ENCODE measurements at places on chromosomes 3 and 15.

GRCh38 chr3:45541326-45542321 is 52.9 kb upstream of the LIMD1 start:
- DNase-seq: no peak

GRCh38 chr3:10547413-10547812 is 42.0 kb upstream of the ATP2B2 start:
- no peak for DNase-seq

DNA sequence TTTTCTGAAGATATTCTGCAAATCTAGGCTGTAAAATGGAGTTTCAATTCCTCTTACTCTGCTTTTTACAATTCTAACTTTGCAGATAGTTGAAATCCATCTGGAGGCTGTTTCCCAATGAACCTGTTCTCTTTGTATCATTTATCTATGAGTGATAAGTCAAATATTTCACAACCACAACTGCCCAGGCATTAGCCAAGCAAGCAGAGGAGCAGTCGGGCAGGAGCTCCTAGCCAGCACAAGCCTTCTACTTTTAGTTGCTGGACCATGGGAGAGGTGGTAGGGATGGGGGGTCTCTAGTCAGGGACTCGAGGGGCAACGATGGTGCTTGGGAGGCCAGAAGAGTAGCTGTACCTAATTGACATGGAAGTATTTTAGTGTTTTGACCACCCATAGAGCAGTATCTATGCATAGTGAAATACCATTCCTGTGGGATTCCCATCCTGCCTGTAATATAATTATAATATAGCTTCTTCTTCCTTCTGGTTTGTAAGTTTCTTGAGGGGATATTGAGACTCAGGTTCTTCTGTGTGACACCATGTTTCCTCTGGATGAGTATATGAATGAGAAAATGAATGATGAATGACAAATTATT is 353.5 kb upstream of the IL12A start:
- DNase-seq: no peak

- no peak for DNase-seq
These were observed 262.6 kb upstream of the ZNF385D start for GRCh38 chr3:22013641-22014040.

DNA sequence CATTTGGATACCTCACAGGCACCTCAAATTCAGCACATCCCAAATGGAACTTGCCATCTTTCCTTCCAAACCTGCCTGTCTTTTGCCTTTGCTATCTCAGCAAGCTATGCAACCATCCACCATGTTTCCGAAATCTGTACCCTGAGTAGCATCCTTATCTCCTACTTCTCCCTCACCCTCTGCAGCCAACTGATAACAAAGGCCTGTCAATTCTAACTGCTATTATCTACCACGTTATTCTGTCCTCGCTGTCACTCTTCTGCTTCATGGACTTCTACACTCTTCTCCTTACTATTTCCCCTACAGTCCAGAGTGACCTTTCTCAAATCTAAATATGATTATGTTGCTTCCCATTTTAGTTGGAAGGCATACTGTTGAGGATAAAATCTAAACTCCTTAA is 25.5 kb upstream of the TAFA4 start:
- no peak for DNase-seq

GRCh38 chr3:14976317-14976716 is 28.9 kb downstream of the NR2C2 start:
- DNase-seq: no peak

All from NCI-H1694 (cell line).